ENCODE measurements at places on chromosomes 3 and 15.

GRCh38 chr3:127112796-127113570 lies 79.9 kb upstream of the PRR23E start:
- no peak for DNase-seq

DNA sequence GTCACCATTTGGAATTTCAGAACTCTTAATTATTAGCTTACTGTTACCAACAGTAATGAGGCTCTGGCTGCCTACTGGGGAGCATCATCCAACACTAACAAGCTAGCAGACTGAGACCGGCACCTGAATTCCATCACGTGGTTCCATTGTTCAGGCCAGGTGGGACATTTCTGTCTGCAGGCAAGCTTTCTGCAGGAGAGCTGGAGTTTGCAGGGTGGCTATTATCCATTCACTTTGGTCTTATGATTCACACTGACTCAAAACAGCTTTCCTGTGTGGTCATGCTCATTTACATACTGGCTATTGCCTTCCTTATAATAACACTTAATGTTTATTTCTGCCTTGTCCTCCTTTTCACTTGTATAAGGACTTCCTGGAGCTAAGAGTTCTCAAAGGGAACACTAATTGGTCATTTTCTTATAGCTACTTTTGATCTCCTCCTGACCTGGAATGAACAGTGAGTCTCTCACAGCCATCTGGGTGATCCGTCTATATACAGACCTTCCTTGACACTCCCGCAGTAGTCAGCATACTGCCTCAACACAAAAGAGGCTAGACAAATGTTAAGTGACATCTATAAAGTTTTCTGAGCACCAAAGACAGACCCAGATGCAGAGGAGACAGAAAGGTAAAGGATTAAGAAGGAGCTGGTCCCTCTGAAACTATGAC lies 695.4 kb downstream of the FHIT start:
- no peak for DNase-seq

DNA sequence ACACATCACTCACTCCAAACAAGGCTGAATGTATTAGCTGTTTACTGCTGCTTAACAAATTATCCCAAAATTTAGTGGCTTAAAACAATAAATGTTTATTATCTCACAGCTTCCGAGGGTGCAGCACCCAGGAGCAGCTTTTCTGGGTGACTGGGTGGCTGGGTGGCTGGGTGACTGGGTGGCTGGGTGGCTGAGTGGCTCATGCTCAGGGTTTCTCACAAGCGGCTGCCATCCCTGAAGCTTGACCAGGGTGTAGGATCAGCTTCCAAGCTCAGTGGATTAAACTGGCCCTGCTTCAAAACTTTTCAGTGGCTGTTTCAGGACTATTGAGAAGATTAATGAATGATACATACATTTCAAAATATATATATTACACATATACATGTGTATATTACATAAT lies 2.3 kb upstream of the CYP11A1 start:
- DNase-seq = no peak

DNA sequence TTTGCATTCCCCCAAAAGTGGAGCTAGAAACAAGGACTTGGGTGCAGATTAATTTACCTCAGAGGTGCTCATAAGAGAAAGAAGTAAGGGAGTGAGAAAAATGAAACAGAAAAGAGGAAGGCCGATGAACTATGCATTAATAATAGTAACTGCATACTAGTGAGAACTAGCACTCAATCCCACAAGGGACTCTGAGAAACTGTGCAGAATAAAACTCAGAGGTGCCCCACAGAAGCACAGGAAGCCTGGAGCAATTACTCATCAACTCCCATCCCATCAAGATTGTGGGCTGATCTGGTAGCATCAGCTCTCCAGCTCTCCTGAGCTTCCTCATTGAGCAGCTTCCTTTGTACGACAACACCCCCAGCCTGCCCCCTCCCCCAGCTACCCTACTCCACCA lies 50.8 kb downstream of the CLDN18 start:
- DNase-seq = no peak

- no peak for DNase-seq
Observed at GRCh38 chr3:114207768-114208167, 28.9 kb upstream of the DRD3 start.

- DNase-seq = no peak
Observed at GRCh38 chr3:79047581-79047980, 720.2 kb downstream of the ROBO1 start.

GRCh38 chr3:72102112-72102616 lies 317.2 kb upstream of the PROK2 start:
- no peak for DNase-seq

DNA sequence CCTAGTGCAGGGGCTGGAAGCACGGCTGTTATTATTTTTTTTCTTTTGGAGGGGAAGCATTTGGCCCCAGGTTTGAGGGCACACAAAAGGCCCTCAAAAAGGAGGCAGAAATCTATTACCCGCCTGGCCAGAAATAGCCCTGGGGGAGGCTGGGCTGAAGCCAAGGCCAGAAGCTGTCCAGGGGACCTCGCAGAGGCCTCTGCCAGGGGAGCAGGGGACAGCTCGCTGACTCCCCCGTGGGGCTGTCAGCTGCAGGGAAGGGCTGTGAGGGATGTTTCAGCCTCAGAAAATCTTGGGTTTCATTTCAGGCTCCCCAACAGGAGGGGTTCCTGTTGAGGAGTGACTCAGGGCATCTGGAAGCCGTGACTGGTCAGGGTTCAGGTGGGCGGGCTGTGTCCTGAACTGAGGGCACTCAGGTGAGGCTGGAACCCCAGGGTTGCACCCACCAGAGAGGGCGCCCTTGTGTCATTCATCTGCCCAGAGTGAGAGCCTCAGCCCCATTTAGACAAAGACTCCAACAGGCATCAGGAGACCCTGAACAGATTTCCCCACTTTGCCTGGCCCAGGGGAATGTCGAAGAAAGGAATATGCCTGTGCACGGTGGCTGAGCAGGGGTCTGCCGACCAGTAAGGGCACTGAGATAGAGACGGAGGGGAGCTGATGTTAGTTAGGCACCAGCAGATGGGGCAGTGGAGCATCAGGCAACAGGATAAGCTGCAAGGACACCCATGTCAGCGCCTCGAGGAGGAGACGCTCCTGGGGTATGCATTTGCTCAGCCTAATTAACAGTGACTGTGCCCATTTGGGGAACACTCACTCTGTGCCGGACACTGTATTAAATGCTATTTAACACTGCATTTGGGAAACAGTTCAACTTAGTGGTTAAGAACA lies 43.5 kb upstream of the SLC6A11 start:
- DNase-seq = no peak

- DNase-seq = no peak
Observed at GRCh38 chr15:42760759-42761158, 23.8 kb upstream of the CDAN1 start.

GRCh38 chr3:72699631-72700030 lies 148.6 kb downstream of the SHQ1 start:
- DNase-seq = no peak

DNA sequence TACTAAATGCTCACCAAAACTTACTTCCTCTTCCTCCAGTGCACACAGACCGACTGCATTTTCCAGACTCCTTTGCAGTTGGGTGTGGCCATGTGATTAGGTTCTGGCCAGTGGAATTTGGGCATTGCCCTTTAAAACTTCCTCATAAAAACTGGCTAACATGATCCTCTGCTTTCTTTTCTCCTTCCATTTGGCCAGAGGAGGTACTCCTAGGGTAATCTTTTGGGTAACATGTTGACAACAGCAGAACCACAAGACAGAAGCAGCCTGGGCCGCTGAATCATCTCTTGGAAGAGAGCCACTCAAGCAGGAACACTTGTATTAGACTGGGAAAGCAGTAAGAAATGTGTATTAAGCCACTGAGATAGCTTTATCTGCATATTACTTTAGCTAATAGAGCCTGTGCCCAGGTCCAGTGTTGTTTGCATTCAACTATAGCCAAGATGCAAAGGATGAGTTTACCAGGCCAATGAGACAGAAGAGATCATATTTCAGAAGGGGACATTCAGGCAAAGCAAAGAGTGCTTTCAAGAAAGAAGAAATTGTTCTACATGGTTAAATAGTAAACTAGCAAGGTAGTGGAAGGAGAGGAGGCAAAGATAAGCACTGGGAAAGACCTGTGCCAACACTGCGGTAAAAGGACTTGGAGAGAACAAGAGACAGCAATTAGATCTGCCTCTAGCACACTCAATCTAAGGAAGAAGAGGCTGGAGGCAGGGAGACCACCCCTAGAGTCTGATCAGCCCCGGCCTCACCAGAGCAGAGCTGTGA lies 79.8 kb downstream of the PLCH1 start:
- no peak for DNase-seq

DNA sequence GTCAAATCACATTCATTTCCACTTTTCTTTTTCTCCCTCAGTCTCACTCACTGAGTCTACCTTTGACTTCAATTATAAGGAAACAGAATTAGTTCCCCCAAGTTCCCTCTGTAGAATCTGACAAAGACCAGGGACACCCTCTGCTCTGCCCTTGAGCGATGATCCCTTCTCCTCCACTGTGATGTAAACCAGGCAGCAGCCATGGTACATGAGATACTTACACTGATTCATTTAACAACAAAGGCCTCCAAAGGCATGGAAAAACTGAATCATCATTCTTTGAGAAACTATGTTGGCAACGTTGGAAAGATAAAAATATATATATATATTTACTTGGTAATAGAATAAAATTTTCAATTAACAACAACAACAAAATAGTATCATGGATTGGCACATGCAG lies 84.1 kb downstream of the P3H2 start:
- no peak for DNase-seq

DNA sequence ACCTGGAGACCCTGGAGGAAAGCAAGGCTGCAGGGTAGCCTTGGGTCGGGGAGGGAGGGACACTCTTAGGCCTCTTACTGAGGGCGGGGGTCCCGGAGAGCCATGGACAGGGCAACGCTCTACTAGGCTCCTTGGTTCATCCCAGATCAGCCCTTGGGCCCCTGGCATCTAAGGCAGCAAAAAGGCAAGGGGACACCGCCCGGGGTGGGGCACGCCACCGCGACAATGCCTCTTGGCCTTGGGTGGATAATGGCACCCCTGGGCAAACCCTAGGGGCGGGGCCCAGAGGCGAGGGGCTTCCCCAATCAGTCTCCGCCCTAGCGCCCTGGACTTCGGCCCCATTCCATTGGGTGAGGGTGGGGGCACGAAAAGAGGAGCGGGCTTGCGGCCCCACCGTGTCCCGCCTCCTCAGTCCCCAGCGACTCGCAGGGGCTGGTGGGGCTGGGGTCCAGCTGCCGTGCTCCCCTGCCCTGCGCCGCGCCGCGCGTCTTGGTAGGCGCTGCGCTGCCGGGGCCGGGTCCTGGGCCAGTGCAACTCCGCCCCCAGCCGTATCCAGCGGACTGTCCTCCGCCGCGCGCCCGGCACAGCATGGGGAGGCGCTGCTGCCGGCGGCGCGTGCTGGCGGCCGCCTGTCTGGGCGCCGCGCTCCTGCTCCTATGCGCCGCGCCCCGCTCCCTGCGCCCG lies at the start of gene CHST13:
Gene CHST13 (plus strand): TSS at position 411 of the 684 bp plus-strand sequence. CDS start 178 bp downstream, at position 589.
- DNase-seq = peak; percentile 48

GRCh38 chr15:85757073-85757938 lies 37.4 kb downstream of the KLHL25 start:
- no peak for DNase-seq

DNA sequence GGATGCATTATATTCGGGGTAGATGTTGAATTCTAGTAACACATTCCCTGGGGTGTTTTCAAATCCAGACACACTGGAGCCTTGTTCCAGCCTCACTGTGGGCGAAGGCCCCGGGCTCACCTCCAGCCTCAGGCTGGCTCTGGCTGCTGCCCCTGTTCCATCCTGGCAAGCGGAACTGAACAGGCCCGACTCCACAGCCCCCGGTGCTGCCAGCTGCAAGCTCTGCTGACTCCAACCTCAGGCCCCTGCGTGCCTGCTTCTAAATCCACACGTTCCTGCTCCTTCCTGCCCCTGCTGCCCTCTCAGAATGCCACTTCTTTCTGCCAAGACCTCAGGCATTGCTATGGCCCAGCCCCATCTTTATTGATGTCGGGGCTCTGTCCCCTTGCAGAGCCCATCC lies 90.6 kb downstream of the LIPC start:
- DNase-seq = no peak

GRCh38 chr3:149542375-149543312 lies 68.1 kb downstream of the TM4SF4 start:
- peak; percentile 14 for DNase-seq

GRCh38 chr3:144084929-144085328 lies 113.3 kb downstream of the DIPK2A start:
- no peak for DNase-seq

DNA sequence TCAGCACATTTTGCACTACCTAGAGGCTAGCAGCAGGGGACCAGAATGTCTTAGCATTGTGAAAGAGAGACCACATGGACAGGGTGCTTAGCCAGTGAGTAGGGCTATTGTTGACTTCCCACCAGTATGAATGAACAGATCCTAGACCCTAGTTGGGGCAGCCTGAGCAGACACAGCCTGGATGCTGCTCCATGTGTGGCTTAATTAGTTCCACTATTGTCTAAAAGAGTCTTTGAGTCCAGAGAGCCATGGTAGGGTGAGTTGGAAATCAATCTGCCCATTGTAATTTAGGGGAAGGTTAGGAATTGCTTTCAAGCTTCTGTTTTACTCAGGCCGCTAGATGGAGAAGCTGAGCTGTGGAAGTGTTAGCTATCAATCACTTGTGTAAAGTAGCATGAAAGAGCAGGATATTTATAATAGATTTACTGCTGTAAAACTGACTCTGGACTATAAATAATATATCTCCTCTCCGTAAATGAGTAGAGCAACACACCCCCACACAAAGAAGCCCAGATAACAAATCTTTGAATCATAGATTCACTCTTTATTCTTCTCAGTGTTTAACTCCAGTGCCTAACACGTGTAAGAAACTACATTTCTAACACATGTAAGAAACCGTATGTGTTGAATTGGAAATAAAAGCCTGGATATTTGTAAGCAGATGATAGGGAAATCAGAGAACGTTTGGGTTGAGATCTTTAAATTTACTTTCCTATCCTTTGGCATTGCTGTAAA lies 4.1 kb upstream of the GCSAM start:
- peak; percentile 43 for DNase-seq

Measured in NCI-H2081 (cell line).